ENCODE measurements at places on chromosomes 5 and 9. TPM values are rescaled to one million over a fixed set of nuclear protein-coding genes. Genes with fewer than 3 reads are reported as not detected.

PRXL2C gene
- total RNA-seq, result 18.0 TPM

WWC1 gene
- total RNA-seq, result 0.51 TPM

IL3 gene
- total RNA-seq, result not detected

TLX3 gene
- not detected for total RNA-seq

SHC3 gene
- 0.16 TPM for total RNA-seq

LCN1 gene
- not detected for total RNA-seq

TNPO1 gene
- 68.8 TPM for total RNA-seq

FAM78A gene
- total RNA-seq, result 27.2 TPM

KIF24 gene
- total RNA-seq, result 0.89 TPM

FGF1 gene
- total RNA-seq, result 70.2 TPM

FGF10 gene
- 0.32 TPM for total RNA-seq

OTP gene
- total RNA-seq, result not detected

GABRA1 gene
- not detected for total RNA-seq

WDR31 gene
- total RNA-seq, result 10.9 TPM

C1QTNF3 gene
- 2.8 TPM for total RNA-seq

IGFBPL1 gene
- total RNA-seq, result 0.30 TPM

PPP3R2 gene
- not detected for total RNA-seq

PROB1 gene
- 34.7 TPM for total RNA-seq

TERT gene
- total RNA-seq, result not detected

PCDHAC2 gene
- 0.67 TPM for total RNA-seq

TIFAB gene
- not detected for total RNA-seq

FAM200C gene
- 3.3 TPM for total RNA-seq

PCDH12 gene
- total RNA-seq, result 4.9 TPM

LVRN gene
- total RNA-seq, result 0.27 TPM

GABRA6 gene
- total RNA-seq, result not detected

CWC27 gene
- 19.9 TPM for total RNA-seq

GTF3C4 gene
- total RNA-seq, result 8.5 TPM

TICAM2 gene
- total RNA-seq, result 2.0 TPM

ANKRA2 gene
- total RNA-seq, result 9.6 TPM

RNF224 gene
- total RNA-seq, result not detected

SLC4A9 gene
- total RNA-seq, result 0.19 TPM

COL15A1 gene
- 49.4 TPM for total RNA-seq
